Thoracic aorta (tissue), 2 donors: ENCODE measurements at places on chromosomes 13 and 19. TPM values are rescaled to one million over a fixed set of nuclear protein-coding genes. Genes with fewer than 3 reads are reported as not detected.

The ZNF382 gene
- 2.7 TPM for total RNA-seq

DNA sequence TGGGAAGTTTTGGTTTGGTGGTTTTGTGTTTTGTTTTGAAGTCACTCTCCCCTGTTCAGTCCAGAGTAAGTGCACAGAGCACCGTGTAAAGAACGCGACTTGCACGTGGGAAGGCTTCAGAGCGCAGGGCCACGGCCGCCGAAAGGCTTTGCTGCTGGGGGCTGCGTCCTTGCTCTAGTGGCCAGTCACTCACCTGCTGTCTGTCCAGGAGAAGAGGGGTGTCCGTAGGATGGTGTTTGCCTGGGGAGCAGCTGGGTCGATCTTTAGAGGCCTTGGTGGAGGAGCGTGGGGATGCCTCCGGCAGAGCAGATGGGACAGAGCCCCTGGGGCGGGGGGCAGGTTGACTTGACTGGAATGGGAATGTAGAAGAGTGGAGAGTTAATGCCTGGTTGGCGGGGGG is 116.6 kb upstream of the MCF2L start:
- DNase-seq: no peak
- no peaks in the 10 kb centered on the region for H3K27me3 ChIP-seq
- no peak overlapping the region for H3K27ac ChIP-seq
- no peak overlapping the region for H3K4me3 ChIP-seq

DNA sequence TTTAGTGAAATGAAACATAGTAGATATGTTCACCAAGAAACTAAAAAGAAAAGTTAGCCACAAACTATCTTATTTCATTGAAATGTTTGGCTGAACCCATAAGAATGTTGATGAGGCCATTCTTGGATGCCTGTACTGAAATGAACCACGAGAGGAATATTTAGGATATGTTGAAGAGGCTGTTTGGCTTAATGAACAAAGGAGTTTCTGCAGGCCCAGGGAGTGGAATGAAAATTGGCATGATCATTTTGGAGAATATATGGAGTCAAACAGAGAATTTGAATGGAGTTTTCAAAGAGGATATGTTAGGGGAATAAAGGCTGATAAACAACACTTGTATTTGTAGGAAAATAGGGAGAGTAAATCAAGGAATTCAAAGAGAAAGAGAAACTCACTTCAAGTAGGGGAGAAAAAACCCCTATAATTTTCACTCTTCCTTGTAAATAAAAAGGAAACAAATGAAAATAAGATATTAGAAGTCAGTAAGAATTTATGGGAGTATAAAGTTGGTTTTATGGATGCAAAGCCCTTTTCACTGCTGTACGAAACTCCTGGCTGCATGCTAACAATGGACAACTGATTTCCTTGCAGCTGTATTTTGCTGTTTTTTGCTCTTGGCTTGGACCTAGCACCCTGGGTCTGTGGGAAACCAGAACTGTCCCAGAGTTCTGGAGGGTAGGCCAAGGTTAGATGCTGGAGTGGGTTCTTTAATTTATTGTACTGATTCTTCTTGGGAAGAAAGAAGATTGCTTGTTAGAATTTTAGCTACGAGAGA is 36.5 kb downstream of the KL start:
- H3K4me1 ChIP-seq: peaks cover 13% of the 10 kb centered on the region
- no peak overlapping the region for H3K27ac ChIP-seq
- H3K27me3 ChIP-seq: no peaks in the 10 kb centered on the region
- no peaks in the 10 kb centered on the region for H3K36me3 ChIP-seq
- DNase-seq: no peak
- H3K4me3 ChIP-seq: peak overlapping the region; percentile 26

DNA sequence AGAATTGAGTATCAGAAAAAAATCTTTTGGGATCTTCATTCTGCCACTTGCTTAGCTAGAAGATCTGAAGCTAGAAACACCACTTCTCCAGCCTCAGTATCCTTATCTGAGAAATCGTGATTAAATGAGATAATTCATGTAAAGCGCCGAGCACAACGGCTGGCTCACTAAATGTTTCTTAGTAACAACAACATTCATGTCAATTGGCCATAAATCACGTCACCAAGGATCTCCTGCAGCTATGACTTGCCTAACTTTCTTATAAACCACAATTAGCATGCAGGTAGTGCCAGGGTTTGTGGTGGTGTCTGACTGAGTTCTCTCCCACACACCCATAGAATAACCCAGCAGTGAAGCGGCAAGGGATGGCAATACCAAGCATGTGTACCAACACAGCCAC is 501.3 kb downstream of the EFNB2 start:
- H3K27me3 ChIP-seq: no peaks in the 10 kb centered on the region
- no peaks in the 10 kb centered on the region for H3K36me3 ChIP-seq
- no peaks in the 10 kb centered on the region for H3K4me1 ChIP-seq
- no peak overlapping the region for H3K27ac ChIP-seq
- no peak for DNase-seq
- no peak overlapping the region for H3K4me3 ChIP-seq

The KLK4 gene
- total RNA-seq: not detected

The BEST2 gene
- total RNA-seq: not detected

- no peaks in the 10 kb centered on the region for H3K4me1 ChIP-seq
- no peak overlapping the region for H3K4me3 ChIP-seq
- no peak overlapping the region for H3K27ac ChIP-seq
- no peak for DNase-seq
- H3K36me3 ChIP-seq: no peaks in the 10 kb centered on the region
- H3K27me3 ChIP-seq: no peaks in the 10 kb centered on the region
Observed at GRCh38 chr13:41981951-41982715, 21.2 kb upstream of the VWA8 start.

DNA sequence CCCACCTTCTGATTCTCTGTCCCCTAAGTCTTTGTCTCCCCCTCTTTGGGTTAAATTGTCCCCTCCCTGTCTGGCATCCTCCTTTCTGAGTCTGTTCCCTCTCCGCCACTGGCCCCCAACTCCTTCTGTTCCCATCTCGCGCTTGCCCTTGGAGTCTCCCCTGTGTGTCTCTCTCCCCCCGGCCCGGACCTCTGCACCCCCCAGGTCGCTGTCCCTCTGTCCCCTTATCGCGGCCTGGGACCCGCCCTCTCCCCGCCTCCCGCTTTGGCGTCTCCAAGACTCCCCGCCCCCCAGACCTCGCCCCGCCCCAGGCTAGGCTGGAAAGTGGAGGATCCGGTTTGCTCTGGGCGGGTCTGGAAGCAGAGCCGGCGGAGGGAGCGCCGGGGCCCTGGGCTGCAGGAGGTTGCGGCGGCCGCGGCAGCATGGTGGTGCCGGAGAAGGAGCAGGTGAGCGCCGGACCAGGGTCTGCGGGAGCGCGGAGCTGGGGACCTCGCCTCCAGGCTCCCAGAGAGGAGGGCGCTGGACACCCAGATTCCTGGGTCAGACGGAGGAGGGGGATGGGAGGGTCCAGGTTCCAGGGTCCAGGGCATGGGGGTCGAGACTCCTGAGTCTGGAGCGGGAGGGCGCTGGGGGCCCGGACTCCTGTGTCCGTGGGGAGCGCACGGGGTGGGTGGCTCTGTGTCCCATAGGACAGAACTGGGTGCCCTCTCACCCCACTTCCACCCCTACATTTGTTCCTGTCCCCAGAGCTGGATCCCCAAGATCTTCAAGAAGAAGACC is at the start of gene TRPM4:
Gene TRPM4, plus strand, starts transcription at position 348 of the 780 bp plus-strand sequence. Its CDS starts 75 bp downstream, at position 423.
- H3K4me1 ChIP-seq: peaks cover 6% of the 10 kb centered on the region
- peak within 1 kb of the TSS; percentile 83 for H3K27ac ChIP-seq
- H3K27me3 ChIP-seq: no peaks in the 10 kb centered on the region
- H3K36me3 ChIP-seq: no peaks in the 10 kb centered on the region
- peak within 1 kb of the TSS; percentile 91 for H3K4me3 ChIP-seq

The C19orf85 gene
- not detected for total RNA-seq

- H3K36me3 ChIP-seq: no peaks in the 10 kb centered on the region
- H3K27ac ChIP-seq: no peak overlapping the region
- DNase-seq: no peak
- no peaks in the 10 kb centered on the region for H3K27me3 ChIP-seq
- H3K4me1 ChIP-seq: peaks cover 7% of the 10 kb centered on the region
Observed at GRCh38 chr13:114148521-114148855, 16.1 kb upstream of the RASA3 start.

The CYP4F11 gene
- 12.9 TPM for total RNA-seq

- no peak overlapping the region for H3K4me3 ChIP-seq
- peak overlapping the region; percentile 20 for H3K27ac ChIP-seq
- DNase-seq: no peak
- H3K36me3 ChIP-seq: no peaks in the 10 kb centered on the region
- H3K27me3 ChIP-seq: no peaks in the 10 kb centered on the region
Observed at GRCh38 chr13:23799945-23800344, 89.3 kb downstream of the MIPEP start.

- H3K36me3 ChIP-seq: no peaks in the 10 kb centered on the region
- no peak for DNase-seq
- H3K27ac ChIP-seq: no peak overlapping the region
- no peaks in the 10 kb centered on the region for H3K27me3 ChIP-seq
- H3K4me3 ChIP-seq: no peak overlapping the region
Observed at GRCh38 chr19:51480590-51480989, 2.3 kb downstream of the CEACAM18 start.

The MATK gene
- total RNA-seq: 6.4 TPM

GRCh38 chr19:15249972-15250639 is 17.9 kb upstream of the EPHX3 start:
- DNase-seq: peak; percentile 48
- peak overlapping the region; percentile 64 for H3K4me3 ChIP-seq
- peak overlapping the region; percentile 100 for H3K27ac ChIP-seq
- H3K4me1 ChIP-seq: peaks cover 89% of the 10 kb centered on the region
- H3K36me3 ChIP-seq: peaks cover 24% of the 10 kb centered on the region
- H3K27me3 ChIP-seq: no peaks in the 10 kb centered on the region

The APOC4 gene
- not detected for total RNA-seq

The TNFRSF19 gene
- total RNA-seq: 7.6 TPM

The FCGBP gene
- 142 TPM for total RNA-seq

The NKPD1 gene
- 0.81 TPM for total RNA-seq

The KIRREL2 gene
- 0.92 TPM for total RNA-seq

The RFPL4AL1 gene
- not detected for total RNA-seq

GRCh38 chr19:33394723-33395560 is 21.4 kb downstream of the CEBPG start:
- no peak for DNase-seq
- peaks cover 44% of the 10 kb centered on the region for H3K4me1 ChIP-seq
- no peak overlapping the region for H3K4me3 ChIP-seq
- H3K27me3 ChIP-seq: no peaks in the 10 kb centered on the region
- H3K27ac ChIP-seq: no peak overlapping the region
- H3K36me3 ChIP-seq: no peaks in the 10 kb centered on the region

GRCh38 chr13:73421310-73421912 is 362.6 kb downstream of the KLF5 start:
- H3K27ac ChIP-seq: no peak overlapping the region
- H3K4me1 ChIP-seq: no peaks in the 10 kb centered on the region
- no peak for DNase-seq

DNA sequence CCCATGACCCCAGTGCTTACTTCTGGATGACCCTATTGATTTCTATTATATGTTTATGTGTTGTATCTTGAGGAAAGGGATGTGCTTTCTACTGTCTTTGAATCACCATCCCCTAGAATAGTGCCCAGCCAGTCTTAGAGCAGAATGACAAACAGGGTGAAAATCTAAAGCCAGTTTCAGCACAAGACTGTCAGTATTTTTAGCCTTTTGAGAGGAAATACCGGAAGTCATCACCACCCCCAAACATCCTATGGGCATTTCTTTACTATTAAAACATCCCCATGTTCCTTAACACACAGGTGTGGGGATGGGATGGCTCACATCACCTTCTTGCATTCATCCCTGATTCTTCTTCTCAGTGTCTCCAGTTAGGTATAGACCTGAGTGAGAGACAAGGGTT is 52.1 kb upstream of the UBE2L5 start:
- no peak overlapping the region for H3K4me3 ChIP-seq
- H3K4me1 ChIP-seq: no peaks in the 10 kb centered on the region
- no peak overlapping the region for H3K27ac ChIP-seq

The PDS5B gene
- total RNA-seq: 44.0 TPM

- no peak overlapping the region for H3K27ac ChIP-seq
- no peaks in the 10 kb centered on the region for H3K4me1 ChIP-seq
- no peaks in the 10 kb centered on the region for H3K36me3 ChIP-seq
- no peak for DNase-seq
Observed at GRCh38 chr13:95535243-95535642, 17.3 kb upstream of the CLDN10 start.

DNA sequence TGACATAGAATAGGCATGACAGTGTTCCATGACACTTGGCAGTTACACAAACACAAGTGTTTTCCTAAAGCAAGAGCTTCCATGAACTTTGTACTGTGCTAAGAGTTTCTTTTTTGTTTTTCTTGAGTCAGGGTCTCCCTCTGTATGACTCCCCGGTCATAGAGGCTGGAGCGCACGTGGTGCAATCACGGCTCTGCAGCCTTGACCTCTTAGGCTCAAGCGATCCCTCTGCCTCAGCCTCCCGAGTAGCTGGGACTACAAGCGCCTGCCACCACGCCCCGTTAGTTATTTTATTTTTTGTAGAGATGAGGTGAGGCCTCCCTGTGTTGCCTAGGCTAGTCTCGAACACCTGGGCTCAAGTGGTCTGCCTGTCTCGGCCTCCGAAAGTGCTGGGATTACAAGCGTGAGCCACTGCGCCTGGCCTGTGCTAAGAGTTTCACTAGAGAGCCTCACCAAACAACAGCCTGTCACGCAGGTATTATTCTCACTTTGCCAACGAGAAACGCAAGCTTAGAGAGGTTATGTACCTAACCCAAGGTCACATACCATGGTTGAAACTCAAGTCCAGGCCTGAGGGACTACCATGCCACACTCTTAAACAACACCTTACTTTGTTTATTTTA is 355.9 kb downstream of the KLF12 start:
- no peaks in the 10 kb centered on the region for H3K27me3 ChIP-seq
- H3K27ac ChIP-seq: no peak overlapping the region

The MBD3L2 gene
- total RNA-seq: not detected
